ENCODE measurements at places on chromosomes 1 and 21.

DNA sequence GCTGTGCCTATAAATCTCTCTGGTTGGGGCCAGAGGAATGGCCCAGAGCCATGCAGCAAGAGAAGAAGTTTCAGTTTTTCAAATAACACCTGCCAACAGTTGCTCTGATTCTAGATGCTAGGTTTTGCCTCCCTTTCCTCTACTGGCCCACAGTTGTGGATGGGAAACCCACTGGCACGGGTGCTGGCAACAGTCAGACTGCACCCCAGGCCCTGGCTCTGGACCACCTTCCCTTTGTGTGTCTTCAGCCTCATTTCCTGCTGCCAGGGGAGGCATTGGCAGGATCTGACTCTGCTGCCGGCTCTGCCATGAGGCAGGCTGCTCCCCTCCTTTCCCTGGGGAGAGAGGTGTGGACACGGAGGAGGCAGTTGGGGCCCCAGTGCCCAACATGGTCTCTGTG, 142.0 kb downstream of the IGSF21 start:
- DNase-seq, result no peak

DNA sequence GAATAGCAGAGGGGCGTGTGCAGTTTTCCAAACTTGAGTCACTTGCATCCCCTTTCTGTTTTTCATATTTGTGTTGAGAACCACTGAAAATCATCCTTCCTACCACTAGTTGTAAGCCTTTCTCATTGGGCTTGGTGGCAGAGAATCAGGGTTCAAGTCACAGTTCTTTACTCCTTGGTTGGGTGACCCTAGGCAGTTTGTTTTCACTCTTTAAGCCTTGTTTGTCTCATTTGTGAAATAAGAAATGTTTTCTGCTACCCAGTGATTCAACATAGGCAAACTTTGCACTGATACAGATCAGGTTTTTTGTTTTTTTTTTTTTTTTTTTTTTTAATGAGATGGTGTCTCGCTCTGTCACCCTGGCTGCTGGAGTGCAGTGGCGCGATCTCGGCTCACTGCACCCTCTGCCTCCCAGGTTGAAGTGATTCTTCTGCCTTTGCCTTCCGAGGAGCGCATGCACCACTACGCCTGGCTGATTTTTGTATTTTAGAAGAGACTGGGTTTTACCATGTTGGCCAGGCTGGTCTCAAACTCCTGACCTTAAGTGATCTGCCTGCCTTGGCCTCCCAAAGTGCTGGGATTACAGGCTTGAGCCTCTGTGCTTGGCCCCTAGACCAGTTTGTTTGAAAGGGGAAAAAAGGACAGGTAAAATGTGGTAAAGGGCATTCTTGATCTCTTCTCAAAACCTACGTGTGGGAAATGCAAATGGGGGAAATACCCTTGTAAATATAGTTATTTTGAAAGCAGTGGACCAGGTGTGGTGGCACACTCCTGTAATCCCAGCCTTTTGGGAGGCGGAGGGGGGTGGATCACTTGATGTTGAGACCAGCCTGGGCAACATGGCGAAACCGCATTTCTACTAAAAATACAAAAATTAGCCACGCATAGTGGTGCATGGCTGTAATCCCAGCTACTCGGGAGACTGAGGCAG, 3.2 kb downstream of the CLIC4 start:
- DNase-seq, result no peak

DNA sequence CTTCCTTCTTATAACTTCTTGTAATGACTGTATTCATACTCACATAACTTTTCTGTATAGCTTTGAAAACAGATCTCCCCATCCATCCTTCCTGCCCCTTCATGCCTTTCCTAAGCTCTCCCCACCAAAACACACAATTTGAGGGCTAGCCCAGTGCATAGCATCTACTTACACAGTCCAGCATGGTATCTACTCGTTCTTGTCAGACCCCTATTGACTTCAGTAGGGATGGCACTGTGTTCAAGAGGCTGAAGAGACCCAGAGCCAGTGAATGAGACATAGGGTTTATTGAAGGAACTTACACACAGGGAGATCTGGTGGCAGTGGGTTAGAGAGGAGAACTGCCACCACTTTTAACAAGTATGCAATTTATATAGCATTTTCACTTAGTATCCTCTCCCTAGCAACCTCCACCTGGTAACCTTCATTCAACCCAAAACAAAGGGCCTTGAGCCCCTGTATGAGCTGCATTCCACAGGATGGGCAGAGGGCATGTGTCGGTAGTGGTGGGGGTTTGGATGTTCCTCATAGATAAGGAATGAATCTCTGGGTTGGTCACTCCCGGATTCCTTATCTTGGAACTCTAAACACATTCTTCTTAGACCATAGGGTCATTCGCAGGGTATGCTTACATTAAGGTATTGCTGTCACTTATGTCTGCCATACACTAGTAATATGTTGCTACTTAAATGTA, 64.9 kb upstream of the GNG12 start:
- DNase-seq, result no peak

DNA sequence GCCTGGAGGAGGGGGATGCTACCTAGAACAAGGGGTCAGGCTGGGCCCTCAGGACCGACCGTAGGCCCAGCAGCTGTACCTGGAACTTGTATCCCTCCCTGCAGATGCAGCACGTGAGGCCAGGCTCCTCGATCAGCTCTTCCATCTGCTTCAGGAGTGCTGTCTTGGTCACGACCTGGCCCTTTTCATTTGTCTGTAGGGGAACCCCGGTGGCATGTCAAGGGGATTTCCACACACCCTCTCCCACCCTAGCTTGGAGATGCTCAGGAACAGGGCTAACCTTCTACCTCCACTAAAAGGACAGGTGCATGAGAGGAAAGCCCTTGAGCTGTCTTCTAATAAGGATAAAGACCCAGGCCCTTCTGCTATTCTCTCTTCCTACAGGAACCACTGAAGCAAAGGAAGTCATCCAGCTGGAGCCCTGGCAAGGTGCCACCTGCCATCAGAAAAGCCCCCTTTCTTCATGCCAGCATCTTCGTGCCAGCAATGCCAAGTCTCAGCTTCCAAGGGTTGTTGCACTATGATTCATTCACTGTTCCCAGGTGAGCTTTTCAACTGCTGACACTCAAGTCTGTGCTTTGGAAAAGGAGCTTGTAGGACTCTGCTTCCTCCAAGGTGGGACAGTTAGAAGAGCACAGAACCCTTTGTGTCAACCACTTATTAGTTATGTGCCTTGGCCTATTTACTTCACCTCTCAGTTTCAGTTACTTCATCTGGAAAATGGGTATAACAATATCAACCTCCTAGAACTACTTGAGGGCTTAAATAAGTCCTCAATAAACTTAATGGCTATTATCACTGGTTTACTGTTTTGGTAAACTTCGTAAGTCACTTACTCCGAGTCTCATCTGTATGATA, 122.1 kb downstream of the UBR4 start:
- no peak for DNase-seq

DNA sequence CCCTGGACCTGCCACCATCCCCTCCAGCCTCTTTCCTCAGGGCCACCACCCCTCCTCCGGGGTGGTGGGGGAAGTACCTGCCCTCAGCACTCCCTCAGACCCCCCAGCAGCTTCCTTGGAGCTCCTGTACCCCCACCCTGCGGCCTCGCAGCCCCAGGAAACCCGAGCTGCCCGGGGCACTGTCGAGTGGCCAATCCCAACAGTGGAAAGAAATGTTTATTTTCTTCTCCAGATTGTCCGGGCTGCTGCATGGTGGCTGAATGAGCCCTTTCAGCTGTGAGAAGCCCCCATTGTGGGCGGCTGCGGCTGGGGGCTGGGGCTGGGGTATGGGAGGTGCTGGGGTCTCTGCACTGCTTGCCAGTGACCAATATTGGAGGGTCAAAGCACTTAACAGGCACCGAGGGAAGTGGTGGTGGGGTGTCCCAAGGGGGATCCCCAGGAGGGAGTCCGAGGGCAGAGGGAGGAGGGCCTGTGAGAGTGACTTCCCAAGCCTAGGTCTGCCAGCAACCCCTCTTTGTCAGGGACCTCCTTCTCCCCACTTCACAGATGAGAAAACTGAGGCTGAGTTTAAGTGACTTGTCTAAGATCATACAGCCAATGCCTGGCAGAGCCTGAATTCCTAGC, 25.2 kb downstream of the RUNX3 start:
- DNase-seq, result no peak

GRCh38 chr1:160219062-160219929, 14.1 kb downstream of the PEA15 start:
- DNase-seq, result no peak

- no peak for DNase-seq
Measured at GRCh38 chr1:209965996-209966395, 28.0 kb downstream of the SYT14 start.

DNA sequence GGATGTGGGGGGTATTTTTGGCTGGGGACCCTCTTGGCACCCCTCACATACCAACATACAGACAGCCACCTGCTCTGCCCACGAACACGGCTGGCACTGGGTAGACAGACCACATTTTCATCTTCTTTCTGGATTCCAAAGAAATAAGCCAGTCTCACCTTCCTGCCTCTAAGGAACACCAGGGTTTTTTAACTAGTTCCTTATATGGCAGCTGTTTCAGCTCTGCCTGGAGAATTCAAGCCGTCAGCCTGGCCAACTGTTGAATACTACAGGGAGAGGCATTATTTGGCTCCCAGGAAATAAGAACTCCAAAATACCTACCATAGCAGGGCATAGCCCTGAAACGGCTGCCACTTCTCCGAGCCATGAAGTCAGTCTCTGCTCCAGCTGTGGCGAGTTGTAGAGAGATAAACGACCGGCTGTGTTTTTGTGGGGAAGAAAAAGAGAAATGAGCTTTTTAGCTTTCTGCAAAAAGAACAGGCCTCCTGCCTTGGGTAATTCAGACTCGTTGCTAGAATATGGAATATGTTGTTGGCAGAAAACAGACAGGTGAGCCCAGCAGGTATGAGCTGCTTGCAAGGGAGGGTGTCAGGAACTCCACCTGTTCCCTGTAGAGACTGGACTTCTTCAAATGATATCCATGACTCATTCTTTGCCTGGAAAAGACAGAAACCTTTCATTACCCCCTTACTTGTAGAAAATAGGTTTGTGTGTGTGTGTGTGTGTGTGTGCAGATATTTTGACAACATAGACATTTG, 51.8 kb downstream of the MT1HL1 start:
- DNase-seq, result no peak

GRCh38 chr1:228364068-228364705, 42.4 kb downstream of the TRIM11 start:
- no peak for DNase-seq

DNA sequence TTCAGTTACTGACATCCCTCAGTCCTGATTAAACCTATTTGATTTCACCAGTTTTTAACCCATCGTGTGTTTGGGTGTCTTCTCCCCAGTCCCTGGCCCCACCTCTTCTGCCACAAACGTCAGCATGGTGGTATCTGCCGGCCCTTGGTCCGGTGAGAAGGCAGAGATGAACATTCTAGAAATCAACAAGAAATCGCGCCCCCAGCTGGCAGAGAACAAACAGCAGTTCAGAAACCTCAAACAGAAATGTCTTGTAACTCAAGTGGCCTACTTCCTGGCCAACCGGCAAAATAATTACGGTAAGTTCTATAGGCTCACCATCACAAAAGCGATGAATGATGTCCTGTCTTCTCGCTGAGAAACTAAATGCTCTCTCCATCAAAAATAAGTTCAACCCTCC, 28.7 kb downstream of the NBPF3 start:
- no peak for DNase-seq

DNA sequence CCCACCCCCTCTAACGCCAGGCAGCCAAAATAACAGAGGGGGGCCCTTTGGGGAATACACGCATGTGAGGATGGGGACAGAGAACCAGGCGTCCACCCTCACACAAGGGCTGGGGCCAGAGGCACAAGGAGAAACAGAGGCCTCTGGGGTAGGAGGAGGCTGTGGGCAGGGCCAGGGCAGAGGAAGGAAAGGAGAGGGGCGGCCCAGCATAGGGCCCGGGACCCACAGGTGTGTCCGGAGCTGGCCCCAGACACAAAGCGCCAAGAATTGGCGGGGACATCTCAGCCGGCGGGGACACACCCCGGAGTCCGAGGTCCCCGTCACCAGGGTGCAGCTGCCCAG, 6.7 kb downstream of the PLEKHG5 start:
- DNase-seq, result no peak

- DNase-seq, result no peak
Measured at GRCh38 chr1:36603461-36603860, 120.7 kb upstream of the CSF3R start.

DNA sequence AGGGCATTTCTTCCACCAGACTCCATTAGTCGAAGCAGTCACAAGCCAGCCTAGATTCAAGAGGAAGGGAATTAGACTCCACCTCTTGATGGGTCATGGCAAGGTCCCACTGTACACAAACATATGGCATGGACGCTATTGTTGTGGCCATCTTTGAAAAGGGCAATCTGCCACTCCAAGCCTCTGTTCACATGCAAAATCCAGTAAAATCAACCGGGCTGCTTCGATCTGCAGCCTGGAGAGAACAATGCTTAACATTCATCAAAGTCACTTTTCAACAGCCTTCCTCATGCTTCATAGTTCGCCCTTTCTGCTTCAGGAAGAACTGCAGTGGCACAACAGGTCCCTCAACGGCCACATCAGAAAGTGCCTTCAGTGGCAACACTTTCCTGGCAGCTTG, 28.0 kb upstream of the GJB5 start:
- DNase-seq, result no peak

DNA sequence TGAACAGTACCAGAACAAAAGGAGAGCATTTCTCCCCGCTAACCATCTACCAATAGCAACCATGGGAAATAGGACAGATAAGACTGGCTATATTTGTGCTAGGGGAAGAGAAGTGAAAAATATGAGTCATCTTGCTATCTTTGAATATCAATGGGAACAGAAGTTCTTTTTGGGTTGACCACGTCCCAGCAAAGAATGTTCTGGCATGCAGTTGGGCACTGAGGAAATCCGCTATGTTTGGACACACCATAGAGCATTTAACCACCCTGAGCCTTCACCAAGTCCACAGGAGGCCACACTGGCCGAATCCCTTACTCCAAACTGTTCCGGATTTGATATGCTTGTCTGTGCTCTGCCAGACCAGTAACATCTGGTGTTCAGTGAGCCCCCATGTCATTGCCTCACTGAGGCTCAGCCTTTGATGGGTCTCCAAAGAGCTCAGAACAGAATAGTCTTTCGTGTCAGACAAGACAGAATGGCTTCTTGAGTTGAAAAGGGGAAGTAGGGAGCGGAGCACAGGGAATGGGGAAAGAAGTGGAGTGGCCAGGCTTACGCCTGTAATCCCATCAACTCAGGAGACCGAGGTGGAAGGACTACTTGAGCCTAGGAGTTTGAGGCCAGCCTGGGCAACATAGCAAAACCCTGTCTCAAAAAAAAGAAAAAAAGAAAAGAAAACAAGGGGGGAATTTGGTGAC, 81.4 kb downstream of the SMYD2 start:
- no peak for DNase-seq

GRCh38 chr1:154157520-154158306, 2.8 kb upstream of the NUP210L start:
- peak; percentile 46 for DNase-seq

- DNase-seq, result no peak
Measured at GRCh38 chr1:43293176-43293575, 7.6 kb upstream of the TIE1 start.

DNA sequence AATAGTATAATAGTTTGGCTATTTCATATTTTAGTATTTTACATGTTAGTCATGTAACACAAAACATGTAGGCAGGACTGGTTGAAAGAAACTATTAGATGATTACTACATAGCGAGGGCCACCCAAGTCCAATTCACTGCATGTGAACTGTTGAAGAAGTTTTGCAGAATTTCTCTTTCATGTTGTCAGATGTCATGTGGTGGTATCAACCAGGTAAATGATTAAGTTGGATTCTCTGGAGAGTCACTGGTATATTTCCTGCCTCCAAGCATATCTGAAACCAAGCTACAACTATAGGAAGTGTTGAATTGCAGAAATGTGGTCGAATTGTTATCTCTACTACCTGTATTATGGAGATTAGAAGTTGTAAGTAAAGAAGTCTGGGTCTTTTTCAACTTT, 137.8 kb upstream of the DPYD start:
- DNase-seq, result no peak
